Fibroblast of skin of abdomen (primary cell): ENCODE measurements at places on chromosomes 5 and 9.

- DNase-seq, result no peak
Observed at GRCh38 chr5:146797658-146798057, 80.9 kb downstream of the PPP2R2B start.

DNA sequence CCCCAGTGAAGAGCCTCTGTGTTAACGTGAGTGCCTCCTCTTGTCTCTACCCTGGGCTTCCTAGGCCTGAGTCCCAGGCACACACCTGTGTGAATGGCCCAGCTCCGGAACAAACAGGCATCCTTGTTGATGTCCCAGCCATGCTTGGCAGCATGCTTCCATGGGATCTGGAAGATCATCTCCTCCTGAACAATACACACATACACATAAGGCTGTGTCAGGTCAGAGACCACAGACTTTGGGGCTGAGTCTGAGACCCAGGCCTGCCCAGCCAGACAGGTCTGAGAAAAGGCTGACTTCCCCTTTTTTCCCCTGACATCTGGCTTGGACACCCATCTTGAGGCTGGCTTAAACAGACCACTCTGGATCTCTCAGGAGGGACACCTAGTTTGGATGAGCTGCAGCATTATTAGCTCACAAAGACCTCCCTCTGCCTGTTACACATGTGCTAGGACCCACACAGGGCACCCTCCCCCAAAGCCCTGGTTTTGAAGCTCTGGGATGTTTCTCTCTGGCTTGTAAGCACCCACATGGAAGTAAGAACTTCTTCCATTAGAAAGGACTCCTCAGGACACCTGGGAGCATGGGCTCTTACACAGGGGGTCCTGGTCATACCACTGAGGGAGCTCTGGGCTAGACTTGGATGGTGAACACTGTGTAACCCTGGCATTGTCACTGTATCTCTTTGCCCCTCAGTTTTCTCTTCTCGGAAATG is 2.6 kb downstream of the IRF1 start:
- DNase-seq, result no peak

DNA sequence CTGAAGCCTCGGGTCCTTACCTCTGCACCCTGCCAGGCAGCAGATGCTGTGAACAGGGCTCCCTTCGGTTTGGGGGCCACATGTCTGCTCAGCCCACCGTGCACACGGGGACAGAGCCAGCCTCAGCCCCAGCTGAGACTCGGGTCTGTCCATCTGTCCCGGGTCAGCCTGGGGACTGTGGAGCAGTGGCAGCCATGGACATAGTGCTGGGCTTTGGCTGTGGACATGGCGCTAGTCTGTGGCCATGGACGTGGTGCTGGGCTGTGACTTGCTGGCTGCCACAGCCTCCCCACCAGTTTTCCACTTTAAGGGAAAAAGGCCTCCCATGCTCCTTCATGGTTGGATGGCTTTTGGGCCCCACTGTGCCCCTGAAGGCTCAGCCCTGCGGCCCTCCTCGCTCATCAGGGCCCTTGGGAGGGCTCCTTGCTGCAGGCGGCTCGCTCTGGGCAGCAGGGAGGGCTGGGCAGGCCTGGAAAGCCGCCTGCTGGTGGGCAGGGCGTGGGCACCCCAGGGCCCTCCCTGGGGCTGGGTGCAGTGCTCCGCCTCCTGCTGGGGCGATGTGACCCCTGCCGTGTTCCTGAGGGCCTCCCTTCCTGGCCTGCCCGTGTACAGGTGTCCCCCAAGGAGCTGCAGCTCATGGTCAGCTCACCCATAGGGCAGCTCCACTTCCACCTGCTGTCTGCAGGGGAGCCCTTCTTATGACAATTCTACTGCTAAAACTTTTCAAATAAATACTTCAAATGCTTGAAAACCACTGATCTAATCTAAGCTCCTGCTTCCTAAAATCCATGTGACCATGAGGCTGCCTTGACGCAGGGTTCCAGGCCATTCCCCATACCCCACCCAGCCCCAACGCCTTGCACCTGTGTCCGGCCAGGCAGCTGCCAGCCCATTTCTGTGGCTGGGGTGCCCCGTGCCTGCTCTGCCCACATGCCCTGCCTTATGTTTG is 112.1 kb upstream of the LMX1B start:
- no peak for DNase-seq

- no peak for DNase-seq
Observed at GRCh38 chr5:5398071-5398470, 24.4 kb upstream of the ICE1 start.

GRCh38 chr5:176882567-176882903 is 16.6 kb downstream of the HK3 start:
- DNase-seq, result no peak
